ENCODE measurements at places on chromosomes 4 and X.
A peak's percentile ranks its signal among the peaks of the same experiment; 100 is the strongest.

DNA sequence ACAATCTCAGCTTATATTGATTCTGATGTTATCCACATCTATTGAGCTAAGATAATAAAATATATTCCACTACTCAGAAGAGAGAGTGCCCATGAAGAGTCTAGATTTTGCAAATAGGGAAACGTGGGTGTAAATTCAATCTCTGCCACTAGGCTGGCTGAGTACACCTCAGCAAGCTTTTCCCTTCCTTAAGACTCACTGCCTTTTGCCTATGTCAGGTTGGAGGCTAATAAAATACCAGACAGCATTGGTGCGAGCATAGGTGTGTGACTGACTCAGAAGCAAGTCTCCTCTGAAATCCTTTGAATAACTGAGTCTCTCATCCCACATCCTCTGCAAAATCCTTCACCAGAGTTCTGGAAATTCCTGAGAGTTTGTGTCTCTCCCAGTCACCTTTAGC is 405.4 kb upstream of the CPEB2 start:
- DNase-seq = no peak

DNA sequence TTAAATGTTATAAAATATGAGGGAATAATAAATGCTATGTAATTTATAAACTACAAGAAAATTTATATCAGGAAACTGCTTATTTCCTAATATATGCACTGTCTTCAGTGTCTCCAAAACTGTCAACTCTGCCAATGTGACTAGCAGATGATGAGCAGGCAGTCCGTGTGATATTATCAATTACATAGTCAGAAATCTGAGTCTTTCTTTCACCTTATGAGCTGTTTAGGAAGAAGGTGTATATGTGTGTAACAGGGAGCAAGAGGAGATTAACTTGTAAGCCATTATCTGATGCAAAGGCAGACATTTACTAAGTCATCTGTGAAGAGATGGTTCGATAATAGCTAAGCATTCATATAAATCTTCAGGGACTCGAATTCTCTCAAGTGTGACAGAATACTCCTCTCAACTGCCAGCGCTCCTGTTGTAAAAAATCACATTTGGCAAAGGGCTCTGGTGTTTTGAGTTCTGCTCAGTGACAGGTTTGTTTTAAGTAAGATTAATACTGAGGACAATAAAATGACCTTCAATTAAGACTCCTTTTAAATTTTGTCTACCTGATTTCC is 79.7 kb downstream of the SNCA start:
- DNase-seq = no peak

DNA sequence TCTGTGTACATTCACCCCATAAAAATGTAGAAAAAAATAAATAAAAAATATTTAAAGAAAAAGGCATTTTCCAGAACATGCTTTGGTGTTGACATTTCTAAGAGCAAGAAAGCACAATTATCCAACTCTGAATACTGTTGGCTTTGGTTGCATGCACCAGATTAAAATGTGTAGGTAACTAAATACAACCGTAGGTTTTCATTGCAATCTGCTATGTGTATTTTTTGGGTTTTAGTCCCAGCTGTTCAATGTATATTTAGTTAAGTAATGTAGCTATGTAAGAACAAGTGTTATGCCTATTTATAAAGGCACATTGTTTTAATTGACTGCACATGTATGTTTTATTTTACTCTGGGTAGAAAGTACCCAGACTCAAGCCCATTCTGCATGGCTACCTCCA is 108.1 kb upstream of the PAQR3 start:
- DNase-seq = no peak

DNA sequence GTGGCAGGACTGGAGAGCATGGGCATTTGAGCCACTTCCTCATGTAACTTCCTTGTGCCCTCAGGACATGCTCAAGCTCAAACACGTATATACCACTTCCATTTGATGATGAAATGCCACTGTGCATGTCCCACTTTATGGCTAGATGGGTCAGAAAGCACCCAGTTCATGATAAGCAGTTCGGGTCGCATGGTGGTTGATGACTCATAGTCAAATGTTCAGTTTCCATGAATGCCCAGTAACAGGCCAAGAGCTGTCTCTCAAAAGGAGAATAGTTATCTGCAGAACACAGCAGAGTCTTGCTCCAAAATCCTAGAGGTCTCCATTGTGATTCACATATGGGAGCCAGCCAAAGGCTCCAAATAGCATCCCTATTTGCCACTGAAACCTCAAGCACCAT is 48.9 kb upstream of the SPIN3 start:
- DNase-seq = no peak

- DNase-seq = peak; percentile 84
These were observed at the start of gene SCD5 for GRCh38 chr4:82798168-82799005. Gene SCD5, minus strand, starts transcription at chr4:82798796. Its CDS starts 259 bp downstream, at chr4:82798537.

DNA sequence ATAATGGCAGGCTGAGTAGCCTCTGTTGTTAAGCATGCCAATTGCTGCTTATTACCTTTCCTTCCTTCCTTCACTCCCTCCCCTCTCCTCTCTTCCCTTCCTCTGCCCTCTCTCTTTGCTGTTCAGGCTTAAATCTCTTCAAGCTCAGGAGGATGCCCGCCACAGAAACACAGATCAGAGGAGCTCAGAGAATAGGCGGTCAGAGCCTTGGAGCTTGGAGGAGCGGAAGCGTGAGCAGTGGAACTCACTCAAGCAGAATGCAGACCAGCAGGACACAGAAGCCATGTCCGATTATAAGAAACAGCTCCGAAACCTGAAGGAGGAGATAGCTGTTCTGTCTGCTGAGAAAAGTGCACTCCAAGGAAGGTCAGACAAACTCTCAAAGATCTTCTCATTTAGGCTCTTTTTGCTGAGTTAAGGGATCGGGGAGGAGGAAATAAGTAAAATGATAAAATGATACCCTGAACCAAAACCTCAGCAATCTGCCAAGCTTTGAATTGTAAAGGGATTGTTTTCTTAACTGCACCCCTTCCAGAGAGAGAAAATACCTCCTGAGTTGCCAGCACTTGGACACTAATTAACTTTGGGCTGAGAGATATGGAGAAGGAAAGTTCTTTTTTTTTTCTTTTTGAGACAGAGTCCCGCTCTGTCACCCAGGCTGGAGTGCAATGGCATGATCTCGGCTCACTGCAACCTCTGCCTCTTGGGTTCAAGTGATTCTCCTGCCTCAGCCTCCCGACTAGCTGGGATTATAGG is 20.9 kb downstream of the SPATA18 start:
- DNase-seq = no peak

DNA sequence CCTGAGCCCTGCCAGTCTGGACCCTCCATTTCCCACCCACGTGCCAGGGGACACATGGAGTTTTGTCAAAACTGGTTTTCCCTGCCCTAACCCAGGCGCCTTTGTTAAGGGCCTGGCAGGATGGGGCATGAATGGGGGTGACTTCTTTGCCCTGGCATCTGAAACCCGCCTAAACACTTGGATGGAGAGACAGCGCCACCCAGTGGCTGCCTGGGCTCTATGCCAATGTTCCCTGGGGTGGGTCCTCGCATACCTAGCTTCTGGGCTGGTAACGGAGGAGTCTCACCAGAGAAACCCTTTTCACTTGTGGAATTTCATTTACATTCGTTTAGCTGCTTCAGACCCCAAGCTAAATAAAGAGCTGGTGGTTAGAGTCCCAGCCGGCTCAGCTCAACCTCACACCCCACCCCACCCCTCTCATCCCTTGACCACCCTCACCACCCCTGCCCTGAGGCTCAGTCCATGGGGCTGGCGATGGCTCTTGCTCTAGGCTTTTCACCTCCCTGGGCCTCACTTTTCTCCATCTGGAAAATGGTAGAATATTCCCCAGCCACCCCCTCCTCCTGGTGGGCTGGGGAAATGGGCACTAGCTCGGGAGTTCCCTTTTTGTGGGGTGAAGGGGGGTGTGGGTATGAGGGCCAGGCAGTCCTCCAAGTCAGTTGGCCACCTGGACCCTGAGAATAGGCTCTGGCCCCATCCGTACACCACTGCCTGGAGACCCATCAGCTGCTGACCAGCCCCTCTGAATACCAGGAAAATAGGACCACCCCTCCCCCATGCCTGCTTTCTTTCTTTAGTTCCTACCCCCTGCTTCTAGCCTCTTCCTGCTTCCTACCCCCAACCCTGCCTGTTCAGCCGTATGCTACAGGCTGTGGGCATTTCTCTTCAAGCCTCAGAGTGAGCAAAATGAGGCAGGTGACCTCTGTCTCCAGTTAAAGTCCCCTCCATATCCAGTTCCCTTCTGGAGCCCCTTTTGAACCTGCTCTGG is 57.1 kb upstream of the PJA1 start:
- DNase-seq = peak; percentile 43

DNA sequence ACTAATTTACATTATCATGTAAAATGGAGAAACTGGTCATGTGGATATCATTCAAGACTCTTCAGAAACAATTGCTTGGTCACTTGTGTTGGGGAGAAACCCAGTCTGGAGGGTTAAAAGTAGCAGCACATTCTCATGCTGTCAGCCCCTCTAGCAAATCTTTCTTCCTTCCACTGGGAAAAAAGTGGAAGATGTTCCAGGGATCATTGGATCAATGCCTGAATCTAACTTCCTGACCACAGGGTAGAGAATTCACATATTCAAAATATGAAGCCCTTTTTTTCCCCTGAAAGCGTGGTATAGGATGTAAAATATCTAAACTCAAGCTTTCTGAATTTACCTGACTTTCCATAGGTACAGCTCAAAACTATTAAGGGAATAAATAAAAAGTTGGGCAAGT is 98.0 kb downstream of the CXCL13 start:
- no peak for DNase-seq

All from fibroblast of lung (primary cell).